Common myeloid progenitor, CD34-positive (primary cell): ENCODE measurements at places on chromosomes 16 and 17.

- peak; percentile 69 for DNase-seq
These were observed 5.3 kb downstream of the DOC2A start for GRCh38 chr16:30005341-30006094.

DNA sequence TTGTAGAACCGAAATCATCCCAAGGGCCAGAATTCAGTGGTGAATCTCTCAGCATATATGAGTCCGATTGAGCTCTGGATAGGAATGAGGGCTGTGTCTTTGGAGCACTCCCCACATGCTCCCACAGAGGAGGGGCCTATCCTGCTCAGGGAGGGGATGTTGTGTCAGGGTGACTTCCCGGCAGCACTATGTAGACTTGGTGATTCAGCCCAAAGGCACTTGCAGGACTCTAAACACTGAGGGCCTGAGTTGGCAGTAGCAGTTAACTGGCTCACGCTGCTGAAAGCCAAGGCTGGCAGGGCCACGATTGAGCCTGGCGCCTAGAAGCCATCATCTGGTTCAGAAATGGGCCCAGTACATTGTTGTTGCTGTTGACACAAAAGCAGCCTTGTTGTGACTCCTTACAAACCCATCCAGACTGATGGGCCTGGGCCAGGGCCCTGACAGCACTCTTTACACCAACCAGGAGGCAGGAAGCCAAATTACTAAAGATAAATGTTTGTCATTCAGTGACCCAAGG is 31.9 kb downstream of the NMT1 start:
- no peak for DNase-seq

GRCh38 chr17:44981221-44981968 is 13.3 kb upstream of the C1QL1 start:
- no peak for DNase-seq

- DNase-seq = peak; percentile 71
These were observed at the start of gene SEZ6L2 for GRCh38 chr16:29899516-29900101. Gene SEZ6L2 (minus strand): TSS chr16:29899550. CDS start chr16:29899019, 531 bp downstream.

GRCh38 chr16:55754056-55754455 is 78.8 kb downstream of the CES1 start:
- no peak for DNase-seq

- no peak for DNase-seq
These were observed 476.2 kb downstream of the HAPSTR1 start for GRCh38 chr16:9567666-9568065.

- no peak for DNase-seq
These were observed 131.2 kb upstream of the HLF start for GRCh38 chr17:55133583-55133982.

DNA sequence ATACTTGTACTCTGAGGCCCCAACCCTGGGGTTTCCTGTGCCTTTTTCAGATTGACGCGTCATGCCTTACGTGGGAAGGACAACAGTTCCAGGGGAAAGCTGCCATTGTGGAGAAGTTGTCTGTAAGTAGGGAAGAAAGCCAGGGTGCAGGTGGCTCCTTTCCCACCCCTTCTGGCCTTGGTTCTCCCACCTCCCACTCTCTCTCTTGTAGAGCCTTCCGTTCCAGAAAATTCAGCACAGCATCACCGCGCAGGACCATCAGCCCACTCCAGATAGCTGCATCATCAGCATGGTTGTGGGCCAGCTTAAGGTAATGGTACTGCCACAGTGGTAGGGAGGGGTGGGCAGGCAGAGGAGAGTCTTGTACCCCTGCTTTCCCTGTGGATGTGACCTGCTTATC is 4.6 kb upstream of the EDC4 start:
- no peak for DNase-seq

DNA sequence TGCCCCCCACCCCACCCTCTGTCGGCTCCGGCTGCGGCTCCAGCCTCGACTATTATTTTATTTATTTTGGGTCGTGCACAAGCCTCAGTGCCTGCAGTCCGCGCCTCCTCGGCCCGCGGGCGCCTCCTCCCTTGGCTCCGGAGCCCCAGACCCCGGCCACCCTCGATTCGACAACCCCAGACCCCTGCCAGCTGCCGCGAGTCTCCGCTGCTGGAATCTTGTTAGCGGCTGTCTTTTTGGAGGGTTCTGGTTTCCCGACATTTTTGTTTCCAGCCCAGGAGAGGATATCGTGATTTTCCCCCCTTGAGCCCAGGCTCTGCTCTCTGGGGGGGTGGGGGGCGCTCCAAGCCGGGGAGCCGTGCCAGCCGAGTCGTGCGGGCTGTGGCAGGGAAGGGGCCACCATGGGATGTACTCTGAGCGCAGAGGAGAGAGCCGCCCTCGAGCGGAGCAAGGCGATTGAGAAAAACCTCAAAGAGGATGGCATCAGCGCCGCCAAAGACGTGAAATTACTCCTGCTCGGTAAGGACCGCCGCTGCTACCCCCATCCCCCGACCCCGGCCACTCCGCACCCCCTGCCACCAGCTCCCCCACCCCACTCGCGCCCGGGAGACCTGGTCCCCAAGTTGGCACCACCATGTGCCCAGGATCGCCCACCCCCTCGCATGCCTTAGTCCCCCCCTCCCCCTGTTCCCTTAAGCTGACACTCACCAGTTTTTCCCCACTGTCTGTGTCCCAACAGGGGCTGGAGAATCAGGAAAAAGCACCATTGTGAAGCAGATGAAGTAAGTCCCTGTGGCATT is 746 bp downstream of the GNAO1 start:
- no peak for DNase-seq

GRCh38 chr17:81392909-81393654 is 2.2 kb upstream of the BAHCC1 start:
- DNase-seq = no peak

- no peak for DNase-seq
These were observed 133.2 kb upstream of the FAM20A start for GRCh38 chr17:68734187-68734900.

DNA sequence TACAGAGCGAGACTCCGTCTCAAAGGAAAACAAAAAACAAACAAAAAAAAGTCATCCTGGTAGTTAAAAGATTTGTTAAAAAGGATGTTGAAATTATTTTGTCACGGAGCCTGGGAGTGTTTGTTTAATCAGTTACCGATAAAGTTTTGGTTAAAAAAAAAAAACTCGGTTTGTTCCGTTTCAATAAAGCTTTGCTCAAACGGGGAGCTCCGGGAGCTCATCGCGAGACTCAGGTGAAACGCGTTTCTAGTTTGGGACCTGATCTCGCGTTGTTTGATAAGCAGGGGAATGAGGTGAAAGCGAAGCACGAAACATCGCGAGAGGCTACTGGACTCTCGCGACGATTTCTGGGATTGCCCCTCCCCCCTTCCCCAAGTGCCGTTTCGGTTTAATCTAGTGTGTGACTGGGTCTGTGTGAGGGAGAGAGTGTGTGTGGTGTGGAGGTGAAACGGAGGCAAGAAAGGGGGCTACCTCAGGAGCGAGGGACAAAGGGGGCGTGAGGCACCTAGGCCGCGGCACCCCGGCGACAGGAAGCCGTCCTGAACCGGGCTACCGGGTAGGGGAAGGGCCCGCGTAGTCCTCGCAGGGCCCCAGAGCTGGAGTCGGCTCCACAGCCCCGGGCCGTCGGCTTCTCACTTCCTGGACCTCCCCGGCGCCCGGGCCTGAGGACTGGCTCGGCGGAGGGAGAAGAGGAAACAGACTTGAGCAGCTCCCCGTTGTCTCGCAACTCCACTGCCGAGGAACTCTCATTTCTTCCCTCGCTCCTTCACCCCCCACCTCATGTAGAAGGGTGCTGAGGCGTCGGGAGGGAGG is at the start of gene CDK12:
Gene CDK12 (plus strand): TSS at position 374 of the 813 bp plus-strand sequence. CDS start 586 bp downstream, outside the sequence.
- DNase-seq = peak; percentile 100

DNA sequence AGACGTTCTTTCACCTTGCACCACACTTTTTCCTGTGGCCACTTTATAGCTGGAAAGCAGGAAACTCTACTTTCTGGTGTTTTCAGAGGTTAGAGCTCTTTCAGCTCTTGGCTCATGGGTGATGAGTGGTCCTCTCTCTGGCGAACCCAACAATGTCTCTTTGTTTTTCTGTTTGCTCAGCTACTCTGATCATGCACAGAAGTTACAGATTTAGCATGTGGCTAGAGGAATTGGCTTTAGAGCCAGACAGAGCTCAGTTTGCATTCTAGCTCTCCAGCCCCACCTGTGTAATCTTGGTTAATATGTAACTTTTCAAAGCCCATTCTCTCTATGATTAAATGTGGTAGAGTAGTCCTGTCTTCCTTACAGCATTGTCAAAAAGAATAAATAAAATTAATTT is 225.2 kb downstream of the HAPSTR1 start:
- DNase-seq = no peak

DNA sequence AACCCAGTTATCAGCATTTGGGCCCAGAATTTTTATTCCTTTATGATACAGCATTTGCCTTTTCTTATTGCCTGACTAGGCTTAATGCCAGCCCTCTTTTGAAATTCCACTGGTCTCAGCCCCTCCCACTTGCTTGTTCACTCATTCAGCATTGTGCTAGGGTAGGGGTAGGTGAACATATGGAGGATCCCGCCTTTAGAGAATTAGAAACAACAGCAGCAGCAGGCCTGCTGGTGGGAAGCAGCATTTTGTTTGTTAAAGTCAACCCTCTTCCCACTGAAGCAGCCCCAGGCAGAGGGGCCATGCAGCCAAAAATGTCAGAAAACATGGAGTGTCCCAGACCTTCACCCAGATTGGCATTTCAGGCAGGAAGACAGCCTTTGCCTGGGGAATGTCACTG is 1355.2 kb downstream of the CDH8 start:
- no peak for DNase-seq

- DNase-seq = no peak
These were observed 64.0 kb downstream of the SOX9 start for GRCh38 chr17:72184805-72185204.

- no peak for DNase-seq
These were observed 23.1 kb downstream of the CDK5RAP3 start for GRCh38 chr17:47993964-47994363.

GRCh38 chr16:10408824-10409381 is 23.0 kb downstream of the ATF7IP2 start:
- DNase-seq = peak; percentile 66

GRCh38 chr17:7282752-7283321 is 1.3 kb downstream of the SLC2A4 start:
- peak; percentile 66 for DNase-seq

DNA sequence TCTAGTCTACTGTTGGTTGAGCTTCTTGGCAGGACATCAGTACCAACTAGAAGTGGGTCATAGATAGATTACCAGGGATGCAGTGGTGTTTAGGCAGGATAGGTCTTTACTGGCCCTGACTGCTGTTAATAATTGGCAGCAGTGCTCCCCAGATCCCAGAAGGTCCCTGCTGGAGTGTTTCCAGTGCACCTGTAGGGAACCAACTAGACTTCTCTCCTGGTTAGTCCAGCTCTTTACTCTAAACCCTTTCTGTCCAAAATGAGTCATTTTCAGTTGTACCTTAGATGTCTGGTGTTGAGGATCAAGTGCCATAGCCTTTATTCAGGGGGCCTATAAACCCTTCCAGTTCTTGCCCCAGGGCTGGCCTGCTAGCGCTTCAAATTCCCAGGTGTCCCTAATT is 8.7 kb downstream of the POLR2C start:
- no peak for DNase-seq

DNA sequence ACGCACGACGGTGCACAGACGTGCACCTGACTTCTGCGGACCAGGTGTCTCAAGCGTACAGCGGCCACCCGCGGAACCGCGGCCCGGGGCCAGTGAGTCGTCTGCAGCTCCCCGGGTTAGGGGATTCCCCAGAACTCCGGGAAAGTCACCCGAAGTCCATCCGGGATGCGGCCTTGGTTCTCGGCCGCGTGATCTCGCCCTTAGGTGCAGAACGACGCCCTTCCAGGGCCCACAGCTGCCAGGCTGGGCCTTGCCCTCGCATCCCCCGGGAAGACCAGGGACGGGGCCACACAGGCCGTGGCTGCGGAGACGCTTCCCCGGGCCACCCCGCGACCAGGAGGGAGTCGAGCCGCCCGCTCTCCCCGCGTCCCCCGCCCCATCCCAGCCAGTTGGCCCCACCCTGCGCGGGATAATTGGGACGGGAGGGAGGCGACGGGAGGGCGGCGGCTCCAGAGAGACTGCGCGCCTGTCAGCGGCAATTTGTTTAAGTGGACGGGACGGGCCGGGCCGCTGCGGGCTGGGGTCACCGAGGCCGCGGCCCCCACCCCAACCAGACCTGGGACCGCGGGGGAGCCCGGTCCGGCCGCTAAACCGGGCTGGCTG is 3.6 kb upstream of the TBX2 start:
- DNase-seq = no peak

- DNase-seq = peak; percentile 96
These were observed 4.8 kb upstream of the SOCS3 start for GRCh38 chr17:78364436-78365281.

- DNase-seq = peak; percentile 49
These were observed 29.7 kb downstream of the GSE1 start for GRCh38 chr16:85642762-85643358.

DNA sequence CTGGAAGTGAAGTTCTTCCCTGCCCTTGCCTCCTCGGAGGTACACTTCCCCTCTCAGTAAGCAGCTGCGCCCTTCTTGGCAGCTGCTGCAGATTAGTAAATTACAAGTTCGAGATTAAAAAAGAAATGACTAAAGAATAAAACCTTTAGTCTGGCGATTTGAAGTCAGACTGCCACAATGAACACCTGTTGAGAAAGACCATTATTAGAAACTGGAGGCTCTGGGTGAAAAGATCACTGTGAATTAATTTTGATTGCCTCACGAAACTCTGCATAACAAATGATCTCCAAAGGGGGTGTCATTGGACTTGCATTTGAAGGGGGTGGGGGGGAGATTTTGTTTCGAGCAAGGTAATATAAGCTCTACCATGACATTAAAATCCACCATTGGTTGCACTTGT is 39.3 kb downstream of the SALL1 start:
- no peak for DNase-seq

- DNase-seq = peak; percentile 46
These were observed 36.8 kb downstream of the NLRC5 start for GRCh38 chr16:57025941-57026777.

- DNase-seq = no peak
These were observed 4.4 kb downstream of the RPL3L start for GRCh38 chr16:1950047-1950446.

GRCh38 chr16:15404792-15405191 is 9.2 kb downstream of the MPV17L start:
- no peak for DNase-seq

DNA sequence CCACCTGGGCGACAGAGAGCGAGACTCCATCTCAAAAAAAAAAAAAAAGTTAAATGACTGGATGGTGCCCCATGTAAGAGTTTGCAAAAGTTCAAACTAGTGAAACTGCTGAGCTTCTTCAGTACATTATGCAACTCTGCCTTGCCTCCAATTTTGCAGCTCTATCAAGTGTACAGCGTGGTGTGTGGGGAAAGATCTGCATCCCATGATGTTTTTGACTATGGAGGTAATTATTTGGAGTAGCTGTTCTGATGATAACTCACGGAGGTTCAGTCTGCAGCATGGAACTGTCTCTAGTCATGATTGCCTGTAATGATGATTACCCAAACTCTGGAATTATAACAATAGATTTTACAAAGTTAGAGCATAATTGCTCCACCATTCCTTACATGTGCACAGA is 149.6 kb downstream of the PITPNC1 start:
- DNase-seq = no peak

GRCh38 chr17:72362376-72363088 is 241.7 kb downstream of the SOX9 start:
- no peak for DNase-seq
